ENCODE measurements at places on chromosomes 7 and 10. TPM values are rescaled to one million over a fixed set of nuclear protein-coding genes. Genes with fewer than 3 reads are reported as not detected.

Gene PDK4
- 0.23 TPM for total RNA-seq

Gene OSBPL3
- 13.9 TPM for total RNA-seq

Gene PLAC9
- total RNA-seq, result 16.7 TPM

Gene SHLD2
- 32.4 TPM for total RNA-seq

Gene CDC14C
- not detected for total RNA-seq

Measured in H1 (cell line).